ENCODE measurements at places on chromosomes 16 and 17.
A peak's percentile ranks its signal among the peaks of the same experiment; 100 is the strongest.

DNA sequence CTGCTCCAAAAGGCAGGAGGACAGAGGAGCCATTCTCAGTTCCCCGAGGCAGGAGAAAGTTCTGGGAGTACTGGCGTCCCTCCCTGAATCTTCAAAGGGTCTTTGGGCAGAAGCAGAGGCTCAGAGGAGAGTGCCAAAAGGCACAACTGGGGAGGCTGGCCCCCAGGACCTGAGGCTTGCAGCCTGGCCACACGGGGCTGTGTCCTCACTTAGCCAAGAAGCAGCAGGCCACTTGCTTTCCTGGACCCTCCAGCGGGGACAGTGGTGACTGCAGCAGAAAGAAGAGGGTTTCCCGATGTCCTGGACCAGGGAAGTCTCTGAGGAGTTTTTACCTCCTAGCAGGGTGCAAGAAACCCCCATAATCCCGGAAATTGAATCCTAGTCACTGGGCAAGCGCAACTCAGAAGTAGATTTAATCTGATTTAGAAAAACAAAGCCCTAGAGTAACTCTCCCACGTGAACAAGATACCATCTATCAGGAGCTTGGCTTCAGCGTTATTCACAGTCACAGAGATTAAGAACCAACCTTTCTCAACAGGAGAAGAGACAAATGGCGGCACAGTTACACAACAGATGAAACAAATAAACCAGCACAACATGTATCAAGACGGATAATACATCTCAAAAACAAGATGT lies 25.5 kb upstream of the BCO1 start:
- no peak for ATAC-seq

DNA sequence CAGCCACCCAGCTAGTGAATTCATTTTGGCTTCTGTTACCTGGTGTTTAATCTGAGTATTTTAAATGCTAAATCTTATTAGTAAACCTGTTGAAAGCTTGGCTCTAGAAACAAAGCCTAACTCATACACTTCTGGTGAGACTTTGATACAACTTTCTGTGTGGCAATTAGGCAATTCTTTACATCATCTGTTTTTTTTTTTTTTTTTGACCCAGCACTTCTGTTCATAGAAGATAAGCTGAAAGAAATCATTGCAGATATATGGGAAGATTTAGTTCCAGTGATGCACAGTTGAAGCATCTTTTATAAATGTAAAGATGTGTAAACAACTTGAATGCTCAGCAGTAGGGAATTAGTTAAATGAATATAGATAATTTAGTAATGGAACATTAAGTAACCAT lies 21.7 kb upstream of the ABCC11 start:
- ATAC-seq, result no peak

DNA sequence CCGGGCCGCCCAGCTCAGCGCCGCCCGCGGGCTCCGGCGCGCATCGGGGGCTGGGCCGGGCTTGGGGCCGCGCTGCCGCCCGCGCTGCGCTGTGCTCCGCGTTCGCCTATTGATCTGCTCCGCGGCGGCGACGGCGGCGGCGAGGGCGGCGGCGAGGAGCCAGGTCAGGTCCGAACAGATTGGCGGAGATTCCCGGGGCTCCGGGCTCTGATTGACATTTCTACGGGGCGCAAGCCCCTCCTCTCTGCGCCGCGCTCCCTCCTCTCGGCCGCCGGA lies 559 bp downstream of the IRX3 start:
- ATAC-seq, result no peak

DNA sequence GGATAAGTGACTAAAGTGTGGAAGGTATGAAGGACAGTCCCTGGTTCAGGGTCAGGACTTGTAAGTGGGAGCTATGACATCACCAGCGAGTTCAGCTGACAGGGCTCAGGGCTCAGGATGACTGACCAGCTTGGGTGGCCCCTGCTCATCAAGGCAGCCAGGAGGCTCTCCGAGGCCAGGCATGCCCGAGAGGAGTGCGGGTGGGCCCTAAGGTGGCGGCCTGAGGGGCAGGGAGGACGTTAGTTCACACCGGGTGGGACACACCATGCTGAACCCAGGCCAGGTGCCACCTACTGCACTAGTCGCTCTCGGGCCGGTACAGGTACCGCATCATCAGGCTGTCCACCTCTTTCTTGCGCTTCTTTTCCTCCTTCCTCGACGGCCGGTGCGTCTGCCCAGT lies 36.5 kb downstream of the PIPOX start:
- ATAC-seq, result no peak

DNA sequence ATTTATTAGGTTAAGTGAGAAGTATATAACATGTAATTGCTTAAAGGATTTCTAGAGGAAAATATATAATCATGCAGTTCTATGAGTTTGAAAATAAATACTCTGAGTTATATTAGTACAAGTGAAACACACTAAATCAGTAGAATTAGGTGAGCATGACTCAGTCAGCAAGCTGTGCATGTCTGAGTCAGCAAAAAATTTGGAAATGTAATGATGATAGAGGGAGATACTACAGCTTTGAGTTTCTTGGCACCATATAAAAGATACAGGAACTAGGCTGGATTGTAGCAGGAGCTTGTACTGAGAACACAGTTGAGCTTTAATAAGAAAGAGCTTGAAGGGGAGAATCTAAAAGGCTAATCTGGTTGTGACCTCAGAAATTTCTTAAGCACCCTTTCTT lies 1224.6 kb downstream of the CDH8 start:
- ATAC-seq, result no peak

DNA sequence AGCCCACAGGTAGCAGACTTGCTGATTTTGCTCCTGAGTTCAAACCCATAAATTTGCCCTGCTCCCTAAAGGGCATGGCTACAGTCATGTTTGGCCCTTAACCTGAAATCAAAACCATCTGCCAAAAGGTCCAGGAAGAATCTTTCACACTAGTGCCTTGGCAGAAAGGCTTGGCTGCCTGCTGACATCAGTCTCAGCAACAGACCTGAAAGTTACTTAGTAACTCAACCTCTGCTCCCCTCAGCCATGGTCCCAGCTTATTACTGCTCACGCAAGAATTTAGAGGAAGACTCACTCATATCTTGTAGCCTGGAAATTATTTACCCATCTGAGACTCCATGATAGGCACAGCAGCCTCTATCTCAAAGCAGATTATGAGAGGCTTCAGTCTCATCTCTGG lies 98.0 kb upstream of the KIF2B start:
- ATAC-seq, result no peak

DNA sequence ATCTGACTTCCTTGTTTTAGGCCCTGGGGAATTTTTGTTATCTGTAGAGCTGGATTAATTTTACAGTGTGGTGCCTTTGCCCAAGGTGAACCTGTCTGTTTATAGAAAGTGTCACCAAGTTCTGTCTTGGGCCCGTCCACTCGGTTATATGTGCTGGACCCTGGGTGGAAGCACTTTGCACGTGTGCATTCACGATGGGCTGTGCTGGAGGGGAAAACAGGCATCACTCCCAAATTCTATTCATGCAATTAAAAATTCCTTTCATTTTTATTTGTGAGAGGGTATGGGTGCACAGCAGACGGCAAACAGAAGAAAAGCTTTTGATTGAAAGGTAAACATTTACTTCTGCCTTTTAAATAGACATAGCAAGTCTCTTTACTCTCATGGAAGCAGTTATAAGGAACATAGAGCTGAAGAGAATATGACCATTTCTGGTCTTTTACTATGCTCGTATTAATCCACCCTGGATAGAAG lies 101.2 kb downstream of the WWOX start:
- no peak for ATAC-seq

GRCh38 chr17:7417056-7417655 lies 3.0 kb upstream of the SPEM1 start:
- ATAC-seq, result no peak

DNA sequence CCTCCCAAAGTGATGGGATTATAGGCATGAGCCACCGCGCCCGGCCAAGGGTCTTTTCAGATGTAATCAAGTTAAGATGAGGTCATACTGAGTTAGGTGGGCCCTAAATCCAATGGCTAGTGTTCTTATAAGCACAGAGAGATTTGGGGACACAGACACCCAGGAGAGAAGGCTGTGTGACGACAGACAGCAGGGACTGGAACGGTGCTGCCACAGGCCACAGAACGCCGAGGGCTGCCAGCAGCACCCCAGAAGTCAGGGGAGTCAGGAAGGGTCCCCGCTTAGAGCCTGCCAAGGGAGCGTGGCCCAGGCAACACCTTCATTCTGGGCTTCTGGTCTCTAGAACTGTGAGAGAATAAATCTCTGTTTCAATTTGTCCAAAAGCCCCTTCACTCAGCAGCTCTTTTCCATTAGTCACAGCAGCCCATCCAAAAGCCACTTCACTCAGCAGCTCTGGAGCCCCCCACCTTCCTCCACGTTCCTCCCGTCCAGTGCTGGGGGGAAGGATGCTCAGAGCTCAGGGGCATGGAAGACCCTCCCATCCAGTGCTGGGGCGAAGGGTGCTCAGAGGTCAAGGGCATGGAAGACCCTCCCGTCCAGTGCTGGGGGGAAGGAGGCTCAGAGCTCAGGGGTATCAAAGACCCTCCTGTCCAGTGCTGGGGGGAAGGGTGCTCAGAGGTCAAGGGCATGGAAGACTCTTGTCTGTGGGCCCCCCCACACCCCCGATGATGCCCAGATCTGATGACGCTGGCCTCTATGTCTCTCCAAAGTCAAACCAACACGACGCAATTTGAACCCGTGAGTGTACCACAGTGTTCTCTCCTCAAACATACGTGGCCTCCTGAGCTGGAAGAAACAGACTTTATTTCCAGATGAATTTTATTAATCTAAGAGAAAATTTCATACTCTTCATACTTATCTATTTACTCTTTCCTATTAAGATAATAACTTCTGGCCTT lies 11.9 kb downstream of the RAB40B start:
- ATAC-seq, result no peak

- no peak for ATAC-seq
These were observed 451.5 kb upstream of the HSBP1 start for GRCh38 chr16:83356266-83356665.

DNA sequence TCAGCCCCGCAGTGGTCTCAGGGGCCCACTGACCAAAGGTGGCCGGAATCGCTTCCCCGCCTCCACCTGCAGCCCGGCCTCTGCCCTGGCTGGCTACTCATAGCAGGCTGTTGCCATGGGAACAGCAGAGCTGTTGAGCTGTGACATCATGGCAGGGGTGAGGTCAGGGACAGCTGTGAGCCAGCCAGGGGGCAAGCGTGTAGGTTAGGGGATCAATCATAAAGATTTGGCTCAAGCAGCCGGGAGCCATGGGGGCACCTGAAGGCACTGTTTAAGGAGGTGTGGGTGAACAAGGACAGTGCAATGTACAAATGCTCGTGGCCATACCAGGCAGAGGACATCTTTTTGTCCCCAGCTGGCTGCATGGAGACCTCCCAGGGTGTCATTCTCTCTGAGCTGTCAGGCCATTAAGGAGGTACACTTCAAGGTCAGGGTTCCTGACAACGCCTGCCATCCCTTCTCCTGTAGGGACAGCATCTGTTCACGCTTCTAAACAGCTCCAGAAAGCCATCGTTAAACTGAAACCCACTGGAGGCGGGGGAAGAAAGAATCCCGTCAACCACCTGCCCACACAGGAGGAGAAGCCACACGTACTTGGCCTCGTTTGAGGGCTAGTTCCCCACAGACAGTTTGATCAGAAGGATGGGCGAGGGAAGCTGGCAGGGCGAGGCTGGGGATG lies at the start of gene CEP295NL:
Gene CEP295NL, minus strand, starts transcription at position 101 of the 679 bp plus-strand sequence. CDS start 1,373 bp downstream, outside the sequence.
- no peak for ATAC-seq

- ATAC-seq, result no peak
These were observed 166.8 kb downstream of the SOX9 start for GRCh38 chr17:72287586-72287985.

DNA sequence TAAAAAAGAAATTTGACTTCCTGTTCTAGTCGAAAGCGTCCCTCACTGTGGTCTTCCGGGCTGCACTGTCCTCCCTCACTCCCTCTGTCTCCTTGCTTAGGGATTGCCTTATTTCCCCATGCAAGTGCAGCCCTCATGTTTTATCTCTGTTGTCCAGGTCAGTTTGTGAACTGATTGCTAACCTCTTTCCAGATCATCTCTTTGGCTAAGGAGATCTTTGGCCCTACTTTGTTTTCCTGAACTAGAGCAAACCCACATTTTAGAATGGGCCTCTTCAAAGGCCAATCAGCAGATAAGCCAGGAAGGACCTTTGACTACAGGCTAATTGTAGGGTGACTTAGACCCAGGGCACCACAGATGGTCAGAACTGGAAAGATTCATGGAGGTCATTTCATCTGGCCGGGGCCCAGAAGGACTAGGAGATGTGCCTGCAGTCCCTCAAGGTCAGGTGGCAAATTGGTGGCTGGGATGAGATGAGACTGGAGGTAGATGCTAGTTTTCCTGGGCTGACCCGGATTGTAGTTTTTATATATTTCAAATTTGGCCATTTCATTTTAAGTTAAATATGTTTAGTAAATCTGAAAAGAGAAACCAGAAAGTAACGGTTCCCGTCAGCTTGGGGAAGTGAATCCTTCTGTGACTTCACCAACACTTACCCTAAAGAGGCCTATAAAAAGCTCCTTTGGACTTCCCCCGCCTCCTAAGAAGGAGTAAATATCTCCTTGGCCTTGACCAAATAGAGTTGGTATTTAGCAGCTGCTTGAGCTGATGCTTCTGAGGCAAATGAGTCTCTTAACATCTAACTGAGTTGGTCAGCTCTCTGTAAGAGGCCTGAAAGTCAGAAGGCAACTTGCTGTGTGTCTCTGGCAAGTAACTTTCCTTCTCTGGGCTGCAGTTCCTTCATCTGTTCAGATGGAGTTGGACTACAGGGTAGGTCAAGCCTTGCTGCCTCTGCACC lies 6.2 kb upstream of the SLC25A19 start:
- peak; percentile 73 for ATAC-seq

- ATAC-seq, result peak; percentile 59
These were observed 58.2 kb upstream of the RPH3AL start for GRCh38 chr17:410543-411401.

- no peak for ATAC-seq
These were observed 4.8 kb downstream of the ABCA10 start for GRCh38 chr17:69223809-69224208.

GRCh38 chr17:70076831-70077230 lies 1.8 kb downstream of the KCNJ16 start:
- no peak for ATAC-seq

GRCh38 chr17:76426853-76427252 lies 26.1 kb downstream of the UBE2O start:
- no peak for ATAC-seq

All from activated CD4-positive, CD25-positive, alpha-beta regulatory T cell treated with anti-CD3 and anti-CD28 coated beads, Interleukin-2, amount 50 U/mL, for 24 hours (primary cell).